Right cardiac atrium (tissue), 5 donors: ENCODE measurements at places on chromosomes 3 and 15. TPM values are rescaled to one million over a fixed set of nuclear protein-coding genes. Genes with fewer than 3 reads are reported as not detected.
A peak's percentile ranks its signal among the peaks of the same experiment; 100 is the strongest.

Gene GPR156
- 0.08 TPM for total RNA-seq

DNA sequence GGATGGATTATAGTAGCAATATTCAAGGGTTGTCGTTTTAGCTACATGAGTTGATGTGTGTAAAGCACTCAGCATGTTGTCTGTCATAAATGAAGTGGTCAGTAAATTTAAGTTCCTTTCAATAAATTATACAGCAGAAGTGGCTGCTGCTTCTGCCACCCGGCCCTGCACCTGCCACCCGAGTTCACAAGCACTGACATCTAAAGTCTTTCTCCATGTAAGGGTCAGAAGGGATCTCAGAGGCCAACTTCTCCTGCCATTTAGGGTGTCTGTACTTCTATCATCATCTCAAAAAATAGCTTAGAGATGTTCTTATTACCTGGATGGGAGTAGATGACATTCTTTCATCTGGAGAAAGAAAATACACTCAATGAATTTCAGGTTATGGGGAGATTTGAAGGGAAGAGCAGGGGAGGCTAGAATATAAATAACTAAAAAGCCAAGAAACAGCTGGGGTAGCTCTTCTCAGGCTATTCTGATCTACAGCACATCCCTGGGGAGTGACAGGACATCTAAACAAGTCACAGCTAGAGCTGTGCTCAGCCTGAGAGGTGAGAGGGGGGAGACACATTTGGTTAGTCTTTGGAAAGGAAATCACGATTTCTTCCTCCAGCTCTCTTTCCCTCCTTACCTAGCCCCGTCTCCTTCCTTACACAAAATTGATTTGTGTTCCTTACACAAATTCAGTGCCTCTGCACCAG, 8.0 kb downstream of the GCSAM start:
- no peak for DNase-seq

- no peak for DNase-seq
Observed at GRCh38 chr3:175075269-175075668, 216.1 kb downstream of the NAALADL2 start.

Gene ADPRH
- total RNA-seq = 10.2 TPM

GRCh38 chr15:66661432-66662096, 40.5 kb upstream of the SMAD6 start:
- peak; percentile 91 for DNase-seq
